ENCODE measurements at places on chromosomes 6 and 20.
A peak's percentile ranks its signal among the peaks of the same experiment; 100 is the strongest.

GRCh38 chr6:25113436-25113835, 165.7 kb upstream of the CARMIL1 start:
- DNase-seq = no peak

DNA sequence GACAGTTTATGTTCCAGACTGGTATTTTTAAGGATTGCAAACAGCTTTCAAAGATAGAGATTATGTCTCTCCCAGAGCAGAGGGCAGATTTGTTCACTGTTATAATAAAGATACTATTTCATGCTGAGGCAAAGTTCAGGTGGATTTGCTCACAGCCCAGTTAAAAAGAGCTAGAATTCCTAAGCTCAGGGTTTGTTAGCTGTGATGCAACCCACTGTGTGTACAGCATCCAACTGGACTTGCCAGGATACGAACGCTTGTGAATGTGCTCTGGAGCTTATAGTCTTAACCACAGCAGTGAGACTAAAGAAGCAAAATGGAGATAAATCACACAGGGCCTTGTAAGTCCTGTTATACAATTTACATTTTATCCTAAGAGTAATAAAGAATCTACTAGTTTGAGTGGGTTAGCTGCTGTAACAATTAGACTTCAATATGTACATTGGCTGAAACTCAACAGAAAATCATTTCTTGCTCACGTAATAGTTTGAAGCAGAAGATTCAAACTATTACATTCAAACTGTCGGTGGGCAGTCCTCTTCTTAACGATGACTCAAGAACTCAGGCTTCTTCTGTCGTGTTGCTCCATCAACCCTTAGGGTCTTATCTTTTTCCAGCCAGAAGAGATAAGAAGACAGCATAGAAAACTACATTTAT, 204.0 kb upstream of the PLN start:
- DNase-seq = no peak

DNA sequence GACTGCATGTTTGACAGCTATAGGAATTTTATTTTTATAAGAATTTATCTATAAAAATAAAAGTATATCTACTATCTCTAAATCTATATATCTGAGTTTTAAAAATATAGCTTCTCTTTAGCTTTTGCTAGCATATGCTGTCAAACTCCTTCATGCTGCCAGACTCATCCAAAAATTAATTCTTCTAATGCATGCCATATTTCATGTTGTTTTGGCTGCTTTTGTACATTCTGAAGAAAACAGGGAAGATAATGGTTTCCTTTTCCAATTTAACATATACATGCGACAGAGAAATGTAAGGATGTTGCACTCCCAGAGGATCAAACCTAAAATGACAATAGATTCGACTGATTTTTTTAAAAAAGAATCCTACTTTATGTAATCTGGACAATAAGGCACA, 577.2 kb upstream of the FLRT3 start:
- no peak for DNase-seq

- DNase-seq = no peak
Measured at GRCh38 chr6:126662966-126663365, 323.1 kb downstream of the CENPW start.

GRCh38 chr6:99282479-99283062, 66.9 kb downstream of the FAXC start:
- no peak for DNase-seq

- no peak for DNase-seq
Measured at GRCh38 chr6:104402572-104402971, 457.1 kb downstream of the HACE1 start.

DNA sequence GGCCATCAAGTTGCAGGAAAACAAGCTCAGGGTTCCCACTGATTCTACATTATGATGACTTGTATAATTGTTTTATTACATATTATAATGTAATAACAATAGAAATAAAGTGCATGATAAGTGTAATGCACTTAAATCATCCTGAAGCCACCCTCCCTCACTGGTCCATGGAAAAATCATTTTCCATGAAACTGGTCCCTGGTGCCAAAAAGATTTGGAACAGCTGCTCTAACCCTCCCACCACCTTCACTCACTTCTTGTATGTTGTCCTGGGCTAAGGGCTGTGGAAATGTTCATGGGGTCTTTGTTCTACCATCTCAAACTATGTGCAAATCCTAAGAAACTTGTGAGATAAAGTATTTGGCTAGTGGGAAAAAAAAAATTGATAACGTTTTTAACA, 133.8 kb downstream of the LRRC1 start:
- no peak for DNase-seq

DNA sequence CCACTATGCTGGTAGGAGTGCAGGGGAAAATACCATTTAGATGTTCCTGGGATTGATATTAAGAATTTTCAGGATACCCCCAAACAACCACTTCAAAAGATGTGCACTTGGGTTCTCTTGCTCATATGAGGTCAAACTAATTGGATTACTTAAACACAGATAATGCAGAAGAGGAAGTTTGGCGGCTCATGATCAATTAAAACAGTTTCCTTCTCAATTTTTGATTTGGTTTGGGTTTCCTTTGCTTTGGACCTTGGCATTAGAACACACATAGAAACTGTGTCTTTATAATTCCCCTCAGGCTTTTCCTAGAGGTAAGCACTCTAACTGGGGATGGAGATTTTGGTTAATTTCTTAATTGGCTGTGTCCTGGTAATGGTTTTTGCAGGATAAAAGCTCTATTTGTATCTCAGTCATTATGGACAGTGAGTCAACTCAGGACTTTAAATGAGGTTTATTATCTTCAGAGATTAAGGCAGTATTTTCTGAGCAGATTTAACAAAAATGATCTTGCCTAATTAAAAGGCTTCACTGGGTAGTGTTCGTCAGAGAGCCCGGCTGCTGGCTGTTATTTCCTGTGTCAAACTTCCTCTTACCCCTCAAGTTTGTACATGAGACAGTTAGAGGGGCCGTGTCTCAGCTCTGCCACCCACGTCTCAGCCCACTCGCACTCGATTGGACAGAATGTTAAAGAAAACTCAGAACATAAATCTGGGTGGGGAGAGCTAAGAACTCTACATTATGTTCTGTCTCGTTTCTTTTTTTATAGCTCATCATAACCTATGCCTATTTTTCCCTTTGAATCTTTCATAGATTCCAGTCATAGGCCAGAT, 50.3 kb upstream of the PREP start:
- DNase-seq = peak; percentile 34

DNA sequence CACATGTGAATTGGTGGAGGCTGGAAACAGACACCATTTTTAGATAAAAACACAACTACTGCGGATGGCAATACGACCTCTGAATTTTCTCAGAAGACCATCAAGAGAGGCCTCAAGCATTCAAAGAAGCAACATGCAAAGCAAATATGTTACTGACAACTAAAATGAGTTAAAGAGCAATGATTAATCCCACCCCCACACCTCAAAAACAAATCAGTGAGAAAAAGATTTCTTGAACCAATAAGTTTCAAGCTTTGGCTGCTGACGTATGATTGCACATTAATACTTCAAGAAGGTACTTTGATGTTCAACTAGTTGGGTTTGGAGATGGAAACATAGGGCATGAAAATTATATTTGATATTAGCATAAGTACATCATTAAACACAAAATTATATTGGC, 982 bp downstream of the MMUT start:
- DNase-seq = no peak

GRCh38 chr6:14555804-14556203, 438.2 kb downstream of the CD83 start:
- DNase-seq = no peak

- no peak for DNase-seq
Measured at GRCh38 chr6:165641672-165642156, 21.3 kb downstream of the PDE10A start.

GRCh38 chr20:52103913-52104545, 87.5 kb downstream of the ZFP64 start:
- no peak for DNase-seq

GRCh38 chr6:15408008-15408407, 162.1 kb downstream of the JARID2 start:
- DNase-seq = no peak

DNA sequence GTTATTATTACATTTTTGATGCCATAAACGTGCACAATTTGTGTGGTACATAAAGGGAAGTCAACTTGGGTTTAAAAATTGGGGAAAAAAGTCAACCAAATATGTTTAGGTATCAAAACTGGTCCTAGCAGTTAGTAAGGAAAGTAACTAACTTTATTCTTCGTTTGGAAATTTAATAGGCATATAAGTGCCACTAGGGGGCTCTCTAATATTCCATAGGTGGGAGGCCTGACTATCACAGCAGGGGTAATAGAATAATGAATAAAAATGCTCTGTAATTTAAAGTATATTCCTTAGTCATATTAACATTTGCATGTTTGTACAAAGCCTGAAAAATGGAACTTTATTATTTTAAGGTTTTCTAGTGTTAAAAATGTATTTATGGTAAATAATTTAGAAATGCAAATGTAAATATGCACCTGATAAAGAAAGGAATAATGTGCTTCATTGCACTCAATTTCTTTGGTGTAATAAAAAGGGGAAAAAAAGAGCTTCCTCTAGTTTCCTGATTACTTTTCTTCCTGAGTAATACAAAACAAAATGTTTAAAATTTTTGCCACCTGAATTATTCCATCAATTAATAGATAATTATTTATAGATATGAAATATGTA, 125.7 kb upstream of the HDAC2 start:
- DNase-seq = peak; percentile 4
